ENCODE measurements at places on chromosomes 7 and 10.

GRCh38 chr7:155725006-155725355 is 80.5 kb downstream of the RBM33 start:
- DNase-seq = no peak

DNA sequence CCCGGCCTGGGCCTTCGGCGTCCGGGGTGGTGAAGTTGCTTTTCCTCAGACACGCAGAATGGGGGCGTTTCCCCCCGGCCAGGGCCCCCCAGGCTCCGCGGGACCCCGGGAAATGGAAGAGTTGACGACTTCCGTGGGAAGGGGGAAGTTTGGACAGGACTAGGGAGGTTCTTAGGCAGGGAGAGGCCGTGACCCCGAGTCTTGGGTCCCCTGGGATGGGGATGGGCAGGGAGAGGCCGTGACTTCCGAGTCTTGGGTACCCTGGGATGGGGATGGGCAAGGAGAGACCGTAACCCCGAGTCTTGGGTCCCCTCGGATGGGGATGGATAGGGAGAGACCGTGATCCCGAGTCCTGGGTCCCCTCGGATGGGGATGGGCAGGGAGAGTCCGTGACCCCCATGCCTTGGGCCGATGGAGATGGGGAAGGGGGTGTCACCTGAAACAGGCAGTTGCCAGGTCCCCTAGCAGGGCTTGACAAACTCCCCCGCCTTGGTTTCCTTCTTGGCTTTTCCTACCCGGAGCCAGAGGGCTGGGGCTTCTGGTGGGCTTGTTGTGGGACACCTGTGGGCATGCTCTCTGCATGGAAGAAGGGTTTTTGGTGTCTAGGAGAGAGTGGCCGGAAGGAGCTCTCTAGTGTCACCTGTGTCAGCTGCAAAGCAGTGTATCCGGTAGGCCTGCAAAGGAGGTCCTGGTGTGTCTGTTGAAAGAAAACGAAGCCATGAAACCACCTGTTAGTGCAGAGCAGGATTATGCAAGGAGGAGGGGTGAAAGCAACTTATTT is 1.1 kb downstream of the TRRAP start:
- peak; percentile 57 for DNase-seq

- no peak for DNase-seq
These were observed 3.9 kb upstream of the MYL7 start for GRCh38 chr7:44144968-44145478.

GRCh38 chr7:44470135-44470479 is 20.4 kb downstream of the NUDCD3 start:
- peak; percentile 13 for DNase-seq

GRCh38 chr7:102974366-102975236 is 61.8 kb downstream of the LRRC17 start:
- no peak for DNase-seq

DNA sequence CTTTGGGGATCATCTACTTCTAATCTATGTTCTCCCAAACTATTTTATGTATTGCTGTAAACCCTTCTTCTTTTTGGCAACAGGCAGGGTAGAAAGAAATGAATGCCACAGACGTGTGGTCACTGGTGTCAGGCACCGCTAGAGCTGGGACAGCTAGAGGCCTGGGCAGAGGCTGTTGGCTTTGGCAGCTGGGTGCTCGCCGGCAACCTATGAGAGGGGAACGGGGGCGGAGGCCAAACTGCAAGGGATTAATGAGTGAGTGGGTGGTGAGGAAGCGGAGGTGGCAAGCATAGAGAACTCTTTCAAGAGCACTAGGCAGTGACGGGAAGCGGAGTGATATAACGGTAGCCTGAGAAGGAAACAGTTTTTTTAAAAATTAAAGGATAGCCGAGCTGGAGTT is 78.5 kb downstream of the CREB5 start:
- DNase-seq = no peak

- DNase-seq = no peak
These were observed 85.0 kb downstream of the SGMS1 start for GRCh38 chr10:50538555-50539398.

DNA sequence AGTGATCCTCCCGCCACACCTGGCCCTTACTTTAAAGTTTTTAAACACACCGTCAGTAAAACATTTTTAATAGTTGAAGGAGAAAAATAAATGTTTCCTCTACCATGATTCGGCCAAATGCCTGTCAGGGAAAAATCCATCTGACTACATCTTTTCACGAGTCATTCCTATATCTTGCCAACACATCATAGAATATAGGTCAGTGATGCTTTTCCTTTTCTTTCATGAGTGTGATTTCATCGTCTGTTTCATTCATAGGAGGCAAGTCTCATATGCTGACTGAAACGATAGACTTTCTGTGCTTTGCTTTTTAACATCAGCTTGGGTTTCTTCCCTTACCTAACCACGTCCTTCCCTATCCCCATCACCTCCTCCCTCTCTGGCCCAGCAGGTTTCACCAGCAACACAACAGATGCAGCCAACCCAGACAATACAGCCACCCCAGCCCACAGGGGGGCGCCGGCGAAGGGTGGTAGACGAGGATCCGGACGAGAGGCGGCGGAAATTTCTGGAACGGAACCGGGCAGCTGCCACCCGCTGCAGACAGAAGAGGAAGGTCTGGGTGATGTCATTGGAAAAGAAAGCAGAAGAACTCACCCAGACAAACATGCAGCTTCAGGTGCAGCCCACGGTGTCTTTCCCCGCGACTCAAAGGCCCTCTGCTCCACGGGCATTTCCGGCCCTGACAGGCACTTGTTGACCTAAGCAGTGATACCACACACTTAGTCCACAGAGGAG is 149.2 kb downstream of the TRIL start:
- no peak for DNase-seq

DNA sequence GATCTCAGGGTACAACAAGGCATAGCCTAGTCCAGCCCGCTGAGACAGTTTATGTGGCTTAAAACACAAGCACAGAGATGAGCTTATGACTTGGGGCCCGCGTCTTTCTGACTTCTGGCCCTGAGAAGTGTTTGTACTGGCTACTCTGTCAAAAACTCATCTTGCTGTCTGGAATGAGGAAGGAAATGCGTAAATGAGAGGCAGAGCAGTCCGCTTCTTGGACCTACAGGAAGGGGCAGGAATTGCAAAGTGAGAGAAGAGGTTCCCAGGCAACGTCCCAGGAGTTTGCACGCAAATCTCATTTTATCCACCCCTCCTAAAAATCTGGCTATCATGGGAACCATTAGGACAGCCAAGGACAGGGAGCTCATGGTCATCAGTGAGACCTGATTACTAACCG is 5.5 kb downstream of the ANXA11 start:
- no peak for DNase-seq

DNA sequence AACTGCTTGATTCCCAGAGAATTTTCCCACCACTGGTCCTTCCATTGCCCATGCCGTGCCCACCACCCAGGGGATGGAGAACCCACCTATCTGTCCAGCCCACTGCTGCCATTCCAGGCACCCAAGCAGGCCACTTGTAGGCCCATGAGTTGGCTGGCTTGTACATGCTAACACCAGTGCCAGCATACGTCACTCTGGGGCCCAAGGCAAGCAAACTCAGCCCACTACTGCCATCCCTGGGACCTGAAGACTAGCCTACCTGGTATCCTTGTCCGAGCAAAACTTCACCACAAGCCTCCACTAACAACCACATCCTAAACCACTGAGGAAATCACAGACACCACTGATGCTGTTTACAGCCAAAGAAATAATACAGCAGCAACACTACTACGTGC is 44.7 kb upstream of the CDK6 start:
- no peak for DNase-seq

All from tongue (tissue), 3 donors.